ENCODE measurements at places on chromosomes 5 and 9.
A peak's percentile ranks its signal among the peaks of the same experiment; 100 is the strongest.

- DNase-seq = no peak
Observed at GRCh38 chr5:93092349-93093105, 488.5 kb downstream of the NR2F1-AS1 start.

GRCh38 chr9:86282979-86283535, 719 bp upstream of the ISCA1 start:
- DNase-seq = peak; percentile 54

GRCh38 chr5:98641671-98642070, 131.8 kb upstream of the RGMB start:
- DNase-seq = no peak

DNA sequence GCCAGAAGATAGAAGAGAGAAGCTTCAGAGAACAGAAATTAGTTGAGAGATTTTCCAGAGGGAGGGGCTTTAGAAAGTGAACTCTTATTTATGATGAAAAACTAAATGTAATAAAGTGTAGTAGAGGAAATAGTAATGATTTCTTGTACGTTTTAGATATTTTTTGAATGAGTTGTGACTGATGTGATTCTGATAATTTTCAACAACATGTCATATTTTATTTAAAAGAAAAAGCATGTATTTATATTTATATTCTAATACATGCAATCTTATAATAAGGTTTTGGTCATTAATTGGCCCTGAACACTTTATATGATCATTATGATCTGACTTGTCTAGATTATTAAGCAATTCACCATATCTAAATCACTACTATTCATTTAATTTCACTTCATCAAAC, 735.2 kb upstream of the CDH9 start:
- DNase-seq = no peak

DNA sequence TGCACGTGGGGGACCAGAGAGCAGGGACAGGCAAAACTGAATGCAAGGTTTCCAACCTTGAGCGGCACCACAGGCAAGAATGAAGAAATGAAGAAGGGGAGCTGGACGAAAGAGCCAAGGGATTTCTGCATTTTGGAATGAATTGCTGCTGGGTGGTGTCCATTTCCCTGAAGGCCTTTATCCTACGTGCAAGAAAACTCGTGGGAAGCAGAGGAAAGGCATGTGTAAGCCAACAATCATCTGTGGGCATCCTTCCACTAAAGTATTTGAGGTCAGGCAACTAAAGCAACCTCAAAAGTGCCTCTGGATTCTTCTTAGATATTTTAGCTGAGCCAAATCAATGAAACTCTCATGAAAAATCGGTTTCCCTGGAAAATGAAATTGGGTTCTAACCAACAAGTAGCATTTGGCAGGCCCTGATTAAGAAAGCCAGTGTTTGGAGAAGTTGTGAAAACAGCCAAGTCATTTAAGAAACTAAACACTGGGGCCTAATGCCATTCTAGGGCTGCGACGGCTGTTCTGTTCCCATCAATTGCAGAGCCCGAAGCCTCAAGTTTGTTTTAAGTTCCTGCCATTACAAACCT, 4.7 kb upstream of the TGFBI start:
- DNase-seq = peak; percentile 58

DNA sequence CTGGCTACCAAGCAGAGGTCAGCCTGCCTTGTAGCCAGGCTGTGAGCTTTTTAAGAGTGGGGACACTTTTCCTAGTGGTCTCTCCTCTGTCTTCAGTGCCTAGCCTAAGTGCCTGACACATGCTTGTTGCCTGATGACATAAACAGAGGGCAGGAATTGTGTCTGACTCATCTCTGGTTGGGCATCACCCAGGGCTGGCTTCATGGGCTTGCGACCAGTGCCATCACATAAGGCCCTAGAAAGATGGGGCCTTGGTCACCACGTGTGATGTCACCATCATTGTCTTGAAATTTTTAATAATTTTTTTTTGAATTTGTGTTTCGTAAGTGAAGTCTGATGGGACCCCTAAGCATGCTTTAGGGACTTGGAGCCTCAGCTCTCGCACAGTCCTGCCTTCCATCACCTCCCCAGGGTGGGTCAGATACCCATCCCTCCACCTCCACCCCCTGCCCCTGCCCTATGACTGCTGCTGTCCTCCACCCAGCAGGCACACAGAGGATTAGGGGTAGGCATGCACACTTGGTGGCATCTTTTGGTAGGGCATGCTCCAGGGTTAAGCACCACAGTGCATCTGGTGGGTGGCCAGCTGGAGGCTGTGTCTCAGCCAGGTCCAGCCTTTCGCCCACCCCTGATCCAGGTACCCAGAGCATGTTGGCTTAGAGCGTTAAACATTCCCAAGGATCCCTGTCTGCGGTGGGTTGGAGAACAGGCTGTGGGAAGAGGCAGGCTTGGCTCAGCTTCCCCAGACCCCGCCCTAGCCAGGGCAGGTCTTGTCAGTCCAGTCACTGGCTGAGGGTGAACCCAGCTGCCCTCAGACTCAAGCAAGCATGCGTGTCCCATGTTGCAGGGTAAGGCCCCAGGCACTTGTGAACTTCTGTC, 80.1 kb upstream of the SH3PXD2B start:
- peak; percentile 35 for DNase-seq

- no peak for DNase-seq
Observed at GRCh38 chr9:114746591-114747346, 59.1 kb downstream of the TNFSF15 start.

DNA sequence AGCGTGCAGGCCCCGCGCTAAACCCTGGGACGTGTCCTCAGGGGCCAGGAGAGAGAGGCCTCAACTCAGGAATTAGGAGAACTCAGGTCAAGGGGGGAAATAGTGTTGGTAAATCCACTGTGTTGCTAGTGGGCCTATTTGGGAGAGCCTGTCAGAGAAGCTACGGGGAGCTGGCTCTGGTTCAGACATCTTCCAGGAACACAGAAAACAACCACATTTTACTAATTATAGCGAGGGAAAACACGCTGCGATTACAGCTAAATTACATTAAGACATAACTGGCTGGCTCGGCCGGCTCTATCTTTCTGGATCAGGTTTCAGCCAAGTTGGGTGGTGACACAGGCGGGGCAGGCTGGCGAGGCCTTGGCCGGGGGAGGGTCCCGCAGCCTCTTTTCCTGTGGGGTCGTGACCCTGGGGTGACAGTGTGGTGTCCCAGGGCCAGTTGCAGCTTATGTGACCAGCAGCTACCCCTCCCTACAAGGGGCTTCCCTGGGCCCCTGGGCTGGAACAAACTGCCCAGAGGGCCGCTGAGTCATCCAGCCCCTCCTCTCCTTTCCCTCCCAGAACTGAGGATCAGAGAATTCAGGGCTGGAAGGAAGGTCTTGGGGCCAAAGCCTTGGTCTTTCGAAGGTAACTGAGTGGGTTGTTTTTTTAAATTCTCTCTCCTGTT, 75.1 kb downstream of the FGF18 start:
- no peak for DNase-seq

GRCh38 chr9:127173063-127173462, 50.6 kb upstream of the ANGPTL2 start:
- DNase-seq = no peak

DNA sequence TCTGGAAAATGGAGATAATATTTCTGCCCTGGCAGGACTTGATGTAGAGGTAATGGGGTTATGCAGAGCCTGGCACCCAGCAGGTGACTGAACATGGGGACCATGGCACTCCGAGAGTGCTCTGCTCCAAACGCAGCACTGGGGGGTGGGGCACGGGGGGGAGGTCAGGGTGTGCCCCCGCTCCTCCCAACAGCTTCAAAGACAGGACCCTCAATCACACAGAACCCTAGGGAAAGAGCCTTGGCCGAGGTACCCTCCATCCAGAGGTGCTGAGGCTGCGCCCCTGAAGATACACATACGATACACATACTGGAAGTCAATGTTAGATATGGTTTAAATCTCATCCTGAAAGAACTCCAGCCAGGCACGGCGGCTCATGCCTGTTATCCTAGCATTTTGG, 26.6 kb upstream of the CEP72 start:
- DNase-seq = no peak

- no peak for DNase-seq
Observed at GRCh38 chr9:132487351-132487791, 77.4 kb downstream of the CFAP77 start.

- DNase-seq = no peak
Observed at GRCh38 chr5:53631251-53631650, 70.8 kb downstream of the NDUFS4 start.

DNA sequence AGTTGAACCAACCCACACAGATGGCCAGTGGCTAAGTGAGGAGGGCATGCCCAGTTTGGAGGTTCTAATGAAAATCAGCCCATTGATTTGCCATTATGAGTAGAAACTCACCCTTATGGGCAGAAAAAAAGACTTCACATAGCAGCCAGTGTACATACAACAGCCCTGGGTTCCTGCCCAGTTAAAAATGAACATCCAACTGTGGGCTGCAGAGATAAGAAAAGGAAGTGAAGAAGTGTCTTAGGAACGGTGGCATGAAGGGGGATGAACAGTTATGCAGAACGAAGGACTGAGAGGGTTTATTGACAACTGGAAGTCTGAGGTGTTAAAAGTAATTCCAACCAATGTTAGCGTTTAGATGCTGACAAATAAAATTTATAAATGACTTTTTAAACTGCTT, 118.4 kb downstream of the MARCHF3 start:
- DNase-seq = no peak

DNA sequence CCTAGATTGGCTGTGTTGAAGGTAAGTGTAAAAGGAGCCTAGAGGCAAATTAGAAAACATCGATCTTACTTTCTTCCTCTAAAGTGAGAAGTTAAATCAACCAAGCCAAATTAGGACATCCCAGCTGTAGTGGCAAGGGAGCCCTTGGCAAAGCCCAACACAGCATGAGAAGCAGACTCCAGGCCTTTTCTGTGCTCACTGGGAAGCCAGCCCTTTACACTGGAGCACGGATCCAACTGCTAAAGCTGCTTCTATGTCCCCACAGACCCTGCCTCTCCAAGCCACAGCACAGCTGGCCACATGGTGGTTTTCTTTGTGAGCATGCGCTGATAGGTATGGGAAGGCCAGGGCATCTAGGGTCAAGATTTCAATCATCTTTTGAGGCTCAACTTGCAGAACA, 94.1 kb downstream of the APBA1 start:
- no peak for DNase-seq

DNA sequence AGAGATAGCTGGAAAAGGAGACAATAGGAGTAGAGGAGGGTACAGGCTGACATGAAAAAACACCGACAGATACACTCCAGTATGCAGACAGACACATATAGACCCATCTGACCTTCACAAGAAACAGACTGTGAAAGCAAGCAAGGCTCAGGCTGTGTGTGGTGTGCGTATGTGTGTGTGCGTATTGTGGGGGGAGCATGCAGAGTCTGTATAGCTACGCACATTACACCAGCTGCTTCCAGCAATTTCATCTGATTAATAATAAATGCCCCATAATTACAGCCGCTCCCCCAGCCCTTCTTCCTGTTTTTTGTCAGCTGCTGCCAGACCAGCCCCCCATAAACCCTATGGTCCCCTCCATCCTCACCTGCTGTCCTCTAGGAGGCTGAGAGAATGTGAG, 6.7 kb downstream of the CNTFR start:
- DNase-seq = no peak

GRCh38 chr5:176719113-176719739, 71.9 kb downstream of the TSPAN17 start:
- peak; percentile 84 for DNase-seq

GRCh38 chr9:30411571-30411970, 1972.9 kb upstream of the ACO1 start:
- no peak for DNase-seq

GRCh38 chr5:38672059-38672788, 115.8 kb upstream of the LIFR start:
- DNase-seq = no peak

DNA sequence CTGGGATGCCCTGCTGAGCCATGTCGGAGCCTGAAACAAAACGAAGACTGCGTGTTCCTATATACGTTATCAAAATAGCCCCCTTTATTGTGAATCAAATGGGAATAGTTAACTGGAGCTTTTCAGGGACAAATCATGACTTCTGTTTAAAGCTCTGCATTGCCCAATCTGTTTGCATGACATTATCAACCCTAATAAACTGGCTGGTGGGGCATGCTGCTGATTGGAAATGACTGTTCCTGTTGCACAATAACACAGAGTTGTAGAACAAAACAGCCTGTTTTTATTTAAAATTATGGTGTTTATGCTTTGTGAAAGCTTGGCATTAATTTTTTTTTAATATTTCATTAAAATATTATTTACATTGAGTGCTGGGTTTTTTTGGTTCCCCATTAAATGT, 215.5 kb downstream of the TMEM167A start:
- DNase-seq = no peak

DNA sequence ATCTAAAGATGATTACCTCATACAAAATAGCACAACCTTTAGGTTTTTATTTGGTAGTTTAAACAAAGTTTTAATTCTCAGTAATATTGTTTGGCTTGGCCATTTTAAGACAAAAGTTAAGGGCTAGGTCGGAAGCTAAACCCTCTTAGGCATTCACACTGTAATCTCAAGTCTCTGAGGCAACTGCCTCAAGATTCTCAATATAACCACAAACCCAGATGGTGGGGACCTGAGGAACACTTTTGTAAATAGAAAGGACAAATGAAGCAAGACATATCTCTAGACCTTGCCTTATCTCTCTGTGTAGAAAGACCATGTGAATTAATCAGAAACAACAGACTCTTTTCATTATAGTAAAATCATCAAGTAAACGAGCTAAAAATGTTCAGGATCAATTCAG, 500.2 kb upstream of the CDH6 start:
- no peak for DNase-seq

GRCh38 chr5:179542170-179542569, 8.2 kb upstream of the RUFY1 start:
- no peak for DNase-seq

- no peak for DNase-seq
Observed at GRCh38 chr9:131864531-131864930, 124.7 kb upstream of the RAPGEF1 start.

DNA sequence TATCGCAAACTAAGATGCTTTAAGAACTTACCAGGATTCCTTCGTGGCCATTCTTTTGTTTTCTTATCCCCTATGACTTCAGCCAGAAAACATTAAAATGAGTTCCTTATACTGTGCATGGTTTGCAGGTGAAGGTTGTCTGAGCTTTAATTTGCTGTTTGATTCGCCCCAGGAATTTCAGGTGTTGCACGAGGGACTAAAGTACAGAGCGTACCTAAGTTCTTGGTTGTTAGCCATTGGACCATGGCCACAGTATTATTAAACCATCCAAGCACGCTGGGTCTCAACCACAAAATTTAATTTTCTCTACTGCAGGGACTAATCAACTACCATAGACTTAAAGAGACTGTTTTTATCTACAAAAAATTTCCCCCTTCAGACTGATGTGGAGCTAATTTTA, 208.4 kb upstream of the MPDZ start:
- DNase-seq = no peak
